ENCODE measurements at places on chromosomes 7 and 10. TPM values are rescaled to one million over a fixed set of nuclear protein-coding genes. Genes with fewer than 3 reads are reported as not detected.

SORCS1 gene
- 0.61 TPM for polyA plus RNA-seq

MTG1 gene
- 38.8 TPM for polyA plus RNA-seq

FOXI2 gene
- 0.13 TPM for polyA plus RNA-seq

TMEM225B gene
- 0.75 TPM for polyA plus RNA-seq

DKK1 gene
- 0.73 TPM for polyA plus RNA-seq

NAT16 gene
- not detected for polyA plus RNA-seq

GLI3 gene
- 2.8 TPM for polyA plus RNA-seq

CNPY1 gene
- polyA plus RNA-seq: not detected

CALHM3 gene
- not detected for polyA plus RNA-seq

PRPS1L1 gene
- polyA plus RNA-seq: not detected
